ENCODE measurements at places on chromosomes 3 and 15.

DNA sequence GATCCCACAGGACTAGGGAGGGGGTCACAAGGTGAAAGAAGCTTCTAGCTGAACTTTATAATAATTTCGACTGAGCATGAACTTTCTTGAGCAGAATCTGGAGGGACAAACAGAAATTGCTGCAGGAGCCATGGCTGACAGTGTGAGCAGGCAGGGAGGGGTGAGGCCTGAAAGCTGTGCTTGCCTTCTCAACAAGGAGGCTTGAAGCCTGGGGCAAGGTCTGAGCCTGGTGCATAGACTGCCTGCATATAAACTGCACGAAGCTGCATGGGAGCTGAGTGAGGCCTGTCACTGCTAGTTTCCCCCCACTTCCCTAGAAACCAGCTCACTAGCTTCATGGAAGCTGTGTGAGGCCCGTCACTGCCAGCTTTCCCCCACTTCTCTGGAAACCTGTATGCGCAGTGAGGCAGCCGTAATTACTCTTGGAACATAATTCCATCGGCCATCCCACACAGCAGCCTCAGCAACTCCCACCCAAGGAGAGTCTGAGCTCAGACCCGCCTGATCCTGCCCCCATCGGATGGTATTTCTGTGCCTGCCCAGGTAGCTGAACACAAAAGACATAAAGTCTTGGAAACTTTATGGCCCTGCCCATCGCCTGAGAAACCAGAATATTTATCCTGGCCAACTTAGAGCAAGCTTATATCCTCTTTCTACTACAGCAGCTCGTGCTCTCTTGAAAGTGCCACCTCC lies 136.5 kb downstream of the PLCH1 start:
- no peak for DNase-seq

- DNase-seq = no peak
Measured at GRCh38 chr3:29949131-29949530, 657.3 kb upstream of the TGFBR2 start.

- DNase-seq = no peak
Measured at GRCh38 chr3:181488536-181488935, 223.2 kb upstream of the SOX2 start.

DNA sequence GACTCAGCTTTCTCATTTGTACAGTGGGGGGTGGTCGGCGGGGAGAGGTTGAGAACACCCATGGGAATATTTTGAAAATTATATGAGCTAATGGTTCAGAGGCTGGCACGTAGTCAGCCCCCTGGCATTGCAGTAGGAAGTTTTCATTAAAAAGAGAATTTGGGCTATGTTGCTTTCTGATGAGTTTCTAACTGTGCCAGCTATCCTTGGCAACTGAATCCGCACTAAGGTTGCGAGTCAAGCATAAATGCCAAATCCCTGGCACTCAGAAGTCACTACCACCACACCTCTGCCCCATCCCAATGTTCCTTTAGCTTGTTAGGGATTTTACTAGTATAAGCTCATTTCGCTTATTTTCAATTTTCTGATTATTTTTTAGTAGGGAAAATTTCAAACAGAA lies 91.6 kb downstream of the DNASE1L3 start:
- DNase-seq = no peak

GRCh38 chr15:90838139-90838538 lies 30.2 kb upstream of the FURIN start:
- DNase-seq = peak; percentile 82

GRCh38 chr3:73432023-73432705 lies 192.6 kb downstream of the PDZRN3 start:
- DNase-seq = no peak

GRCh38 chr3:102144063-102144462 lies 290.8 kb upstream of the ZPLD1 start:
- DNase-seq = no peak

- DNase-seq = no peak
Measured at GRCh38 chr3:14773691-14774128, 45.1 kb upstream of the FGD5 start.

- DNase-seq = no peak
Measured at GRCh38 chr3:17432236-17432635, 310.2 kb downstream of the TBC1D5 start.

DNA sequence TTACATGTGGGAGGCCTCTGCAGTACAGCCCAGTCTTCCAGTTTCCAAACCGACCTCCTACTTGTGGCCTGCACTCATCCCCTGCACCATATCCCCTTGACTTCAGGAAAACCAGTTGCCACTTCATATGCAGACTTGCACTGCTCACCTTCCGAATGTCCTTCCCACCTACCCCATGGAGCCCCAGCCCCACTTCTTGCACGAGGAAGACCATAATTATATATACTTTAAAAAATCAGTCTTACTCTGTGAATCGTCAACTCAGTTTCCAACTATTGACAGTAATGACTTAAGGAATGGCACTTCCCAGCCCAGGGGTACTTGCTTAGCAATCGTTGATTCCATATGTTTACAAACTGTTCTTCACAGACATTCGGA lies 136.1 kb downstream of the OPA1 start:
- DNase-seq = no peak

GRCh38 chr3:37130984-37131859 lies 43.2 kb downstream of the LRRFIP2 start:
- no peak for DNase-seq

GRCh38 chr3:55516392-55517030 lies 29.4 kb upstream of the WNT5A start:
- DNase-seq = no peak

DNA sequence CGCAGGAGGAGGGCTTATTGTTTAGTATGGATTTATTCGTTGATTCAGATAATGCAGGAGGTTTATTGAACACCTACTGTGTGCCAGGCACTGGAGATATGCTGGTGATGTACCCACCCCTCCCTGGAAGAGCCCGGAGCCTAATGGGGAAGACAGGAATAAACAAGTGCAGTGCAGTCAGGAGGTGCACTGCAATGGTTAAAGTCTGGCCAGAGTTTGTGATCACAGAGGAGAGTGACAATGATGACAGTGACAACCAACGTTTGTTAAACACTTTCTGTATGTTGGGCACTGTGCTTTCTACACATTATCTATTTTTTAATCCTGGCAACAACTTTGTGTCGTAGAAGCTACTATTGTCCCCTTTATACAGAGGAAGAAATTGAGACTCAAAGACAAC lies 70.4 kb downstream of the THSD4 start:
- DNase-seq = no peak

DNA sequence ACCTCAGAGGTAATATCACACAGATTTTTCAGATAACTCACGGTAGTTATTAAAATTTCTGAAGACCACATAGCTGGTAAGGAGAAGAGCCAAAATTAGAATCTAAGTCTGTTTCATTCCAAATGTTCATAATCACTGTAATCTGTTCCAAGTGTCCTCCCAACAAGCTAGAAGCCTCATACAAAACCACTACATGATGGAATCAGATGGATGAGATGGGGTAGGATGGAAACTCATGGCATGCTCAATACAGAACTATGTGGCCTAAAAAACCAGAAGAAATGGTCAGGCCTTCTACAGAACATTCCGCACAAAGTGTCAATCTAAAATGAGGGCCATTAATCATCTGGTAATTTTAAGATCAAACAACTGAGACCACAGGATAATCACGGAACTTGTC lies 91.8 kb downstream of the THBS1 start:
- DNase-seq = no peak

GRCh38 chr15:81480645-81481053 lies 106.6 kb upstream of the TMC3 start:
- DNase-seq = no peak

DNA sequence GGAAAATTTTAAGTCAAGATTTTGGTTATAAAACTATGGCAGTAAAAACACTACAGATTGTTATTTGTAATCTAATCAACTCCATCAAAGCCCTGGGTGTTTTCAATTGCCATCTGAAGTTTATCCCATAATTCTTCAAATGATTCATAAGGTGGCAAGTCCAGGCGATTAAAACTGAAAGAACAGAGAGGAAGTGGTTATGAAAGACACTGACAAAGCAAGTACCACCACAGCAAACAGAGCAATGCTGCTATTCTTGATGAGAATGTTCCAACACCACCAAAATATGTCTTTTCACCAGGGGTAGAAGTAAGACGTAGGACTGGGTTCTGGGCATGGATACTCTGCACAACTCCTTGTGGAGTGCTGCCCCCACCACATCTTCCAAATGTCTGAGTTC lies 86.9 kb upstream of the PRTG start:
- no peak for DNase-seq

DNA sequence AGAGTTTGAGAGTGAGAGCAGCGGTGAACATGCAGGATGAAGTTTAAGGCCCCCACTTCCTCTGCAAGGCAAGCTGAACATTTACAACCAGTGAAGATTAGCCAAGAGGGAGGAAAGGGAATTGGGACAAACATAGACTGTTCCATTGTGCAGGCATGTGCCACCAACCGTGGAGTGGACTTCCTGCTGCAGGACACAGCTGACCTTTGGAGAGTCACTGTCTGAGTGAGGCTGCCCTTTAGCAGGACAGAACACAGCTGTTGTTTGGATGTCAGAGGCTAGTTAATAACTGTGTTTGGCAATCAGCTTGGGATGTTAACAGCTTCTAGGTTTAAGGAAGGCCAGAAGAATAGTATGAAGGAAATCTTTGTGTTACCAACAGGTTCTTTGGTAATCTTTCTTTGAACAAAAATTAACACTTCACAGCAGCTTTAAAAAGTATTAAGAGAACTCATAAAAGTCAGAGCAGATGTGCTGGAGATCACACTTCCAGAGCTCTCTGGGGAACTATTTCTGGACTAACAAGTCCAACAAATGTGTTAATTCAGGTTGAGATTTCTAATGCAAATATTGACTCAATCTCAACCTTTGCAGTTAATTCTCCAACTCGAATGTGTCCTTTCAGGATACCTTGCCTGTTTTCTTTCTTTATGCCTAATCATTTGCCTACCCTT lies 31.4 kb downstream of the CTDSPL start:
- DNase-seq = no peak

DNA sequence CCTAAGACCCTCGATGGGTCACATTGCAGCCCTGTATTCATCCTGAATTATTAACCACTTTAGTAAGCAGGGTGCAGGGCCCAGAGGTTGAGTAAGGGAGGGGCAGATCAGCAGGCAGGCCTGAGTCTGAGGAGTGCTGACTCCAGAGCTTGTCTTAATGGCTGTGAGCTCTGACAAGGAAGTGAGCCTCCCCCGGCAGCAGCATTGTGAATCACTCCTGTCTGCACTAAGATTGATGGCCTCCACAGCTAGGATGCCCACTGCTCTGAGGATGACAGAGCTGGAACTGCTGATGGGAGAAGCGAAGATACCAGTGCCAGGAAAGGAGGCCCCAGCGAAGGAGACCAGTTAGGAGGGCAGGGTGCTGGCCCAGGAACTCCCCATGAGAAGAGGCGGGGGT lies 46.5 kb upstream of the CCDC174 start:
- DNase-seq = no peak

GRCh38 chr15:58538225-58538727 lies 106.5 kb downstream of the LIPC start:
- no peak for DNase-seq

DNA sequence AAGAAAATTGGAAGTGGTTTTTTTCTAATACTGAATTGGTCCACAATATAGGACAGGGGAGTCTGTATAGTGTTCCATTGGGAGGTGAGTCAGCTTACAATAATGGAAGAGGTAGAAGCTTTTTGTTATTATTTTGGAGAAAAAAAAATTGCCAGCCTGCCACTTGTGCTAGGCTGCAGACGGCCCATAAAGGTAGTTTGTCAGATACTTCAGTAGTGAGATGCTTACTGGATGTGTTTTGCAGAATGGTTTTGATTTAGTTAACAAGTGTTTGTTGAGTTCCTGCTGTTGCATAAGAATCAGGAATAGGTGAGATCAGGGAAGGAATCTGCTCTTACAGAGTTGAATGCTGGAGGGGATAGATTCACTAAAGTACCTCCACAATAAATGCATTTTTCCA lies 1.0 kb downstream of the DTWD1 start:
- DNase-seq = no peak

DNA sequence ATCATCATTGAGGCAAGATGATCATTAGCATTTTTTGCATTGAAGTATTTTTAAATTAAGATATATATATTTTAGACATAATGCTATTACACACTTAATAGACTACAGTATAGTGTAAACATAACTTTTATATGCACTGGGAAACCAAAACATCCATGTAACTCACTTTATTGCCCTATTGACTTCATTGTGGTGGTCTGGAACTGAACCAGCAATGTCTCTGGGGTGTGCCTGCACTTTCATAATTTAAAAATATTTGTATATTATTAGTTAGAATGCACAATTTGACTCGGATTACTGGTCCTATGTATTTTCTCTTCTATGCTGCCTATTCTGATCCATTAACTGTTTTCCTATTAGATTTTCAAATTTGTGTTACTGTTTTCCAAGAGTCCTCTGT lies 109.1 kb upstream of the SPATA12 start:
- no peak for DNase-seq

GRCh38 chr3:74036102-74036501 lies 411.4 kb upstream of the PDZRN3 start:
- DNase-seq = no peak

GRCh38 chr3:48599077-48599501 lies 4.0 kb upstream of the COL7A1 start:
- DNase-seq = no peak

GRCh38 chr15:40900256-40901052 lies 6.2 kb downstream of the VPS18 start:
- no peak for DNase-seq

GRCh38 chr3:26757978-26758377 lies 135.4 kb downstream of the LRRC3B start:
- no peak for DNase-seq

GRCh38 chr3:121998030-121998580 lies 23.9 kb downstream of the ILDR1 start:
- peak; percentile 26 for DNase-seq

DNA sequence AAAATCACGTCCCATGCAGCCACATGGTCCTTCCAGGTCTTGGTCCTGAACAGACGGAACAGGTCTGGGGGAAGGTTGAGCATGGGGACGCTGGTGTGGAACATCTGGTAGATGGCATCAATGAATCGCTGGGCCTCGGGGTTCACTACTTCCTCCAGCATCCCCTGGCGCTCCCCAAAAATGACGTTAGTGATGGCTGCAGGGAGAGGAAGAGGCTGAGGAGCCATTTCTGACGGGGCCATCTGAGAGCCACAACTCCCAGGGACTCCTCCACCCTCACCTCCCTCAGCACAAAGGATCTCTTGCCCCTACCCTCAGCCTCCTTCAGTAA lies 23.7 kb downstream of the CYP11A1 start:
- DNase-seq = no peak

GRCh38 chr3:143332026-143332425 lies 212.5 kb downstream of the CHST2 start:
- no peak for DNase-seq

- DNase-seq = peak; percentile 72
Measured at GRCh38 chr3:15794303-15794771, 3.4 kb downstream of the ANKRD28 start.
